ENCODE measurements at places on chromosomes 7 and 10.

DNA sequence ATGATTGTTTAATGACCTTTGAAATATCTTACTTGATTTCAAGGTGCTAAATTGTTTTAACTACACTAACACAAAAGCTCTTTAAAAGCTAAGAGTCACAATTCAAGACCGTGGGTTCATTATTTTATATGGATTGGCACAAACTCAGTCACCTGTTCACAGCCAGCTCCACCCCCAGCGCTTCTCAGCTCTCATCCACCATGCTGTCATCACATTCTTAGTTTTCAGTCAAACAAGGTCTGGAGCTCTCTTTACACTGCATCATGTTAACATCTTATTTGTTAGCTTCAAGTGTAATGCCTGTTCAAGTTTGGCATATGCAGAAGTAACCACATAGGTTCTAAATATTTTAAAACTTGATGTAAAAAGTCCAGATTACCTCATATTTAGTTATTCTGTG lies 180.9 kb upstream of the LRRTM3 start:
- no peak for DNase-seq

DNA sequence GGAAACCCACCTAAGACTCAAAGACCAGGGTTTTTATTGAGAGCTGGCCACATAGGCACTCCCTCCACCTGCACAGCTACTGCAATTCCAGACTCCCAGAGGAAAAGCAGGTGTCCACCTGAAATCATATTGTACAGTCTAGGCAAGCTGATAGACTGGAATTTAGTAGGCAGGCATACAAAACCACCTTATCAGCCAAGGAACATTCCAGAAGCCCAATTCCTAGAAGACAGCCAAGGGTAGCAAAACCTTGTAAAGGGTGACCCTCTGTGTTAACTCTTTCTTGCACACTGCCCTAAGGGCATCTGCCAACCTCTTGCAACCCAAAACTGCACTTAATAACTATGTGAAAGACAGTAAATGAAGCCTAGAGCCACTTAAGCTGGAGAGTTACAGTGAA lies 5.3 kb downstream of the TMEM176A start:
- no peak for DNase-seq

DNA sequence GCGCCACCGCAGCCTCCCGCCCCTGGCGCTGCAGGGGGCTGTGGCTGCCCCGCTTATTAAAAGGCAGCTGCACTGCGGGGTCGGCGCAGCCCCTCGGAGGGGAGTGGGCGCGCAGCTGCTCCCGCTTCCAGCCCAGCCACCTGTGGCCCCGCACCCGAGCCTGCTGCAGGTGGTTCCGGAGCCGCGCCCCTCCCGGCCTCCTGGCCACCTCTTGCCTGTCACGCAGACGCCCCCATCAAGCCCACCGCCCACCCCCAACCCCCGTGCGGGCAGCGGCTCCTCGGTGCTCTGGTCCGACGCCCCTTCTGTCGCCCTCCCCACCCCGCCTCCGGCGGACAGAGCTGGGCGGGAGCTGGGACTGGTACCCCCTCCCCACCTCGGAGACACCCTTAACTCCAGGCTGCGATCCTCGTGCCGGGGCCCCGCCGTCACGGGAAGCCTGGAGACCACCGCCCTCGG lies 549 bp downstream of the CALY start:
- no peak for DNase-seq

DNA sequence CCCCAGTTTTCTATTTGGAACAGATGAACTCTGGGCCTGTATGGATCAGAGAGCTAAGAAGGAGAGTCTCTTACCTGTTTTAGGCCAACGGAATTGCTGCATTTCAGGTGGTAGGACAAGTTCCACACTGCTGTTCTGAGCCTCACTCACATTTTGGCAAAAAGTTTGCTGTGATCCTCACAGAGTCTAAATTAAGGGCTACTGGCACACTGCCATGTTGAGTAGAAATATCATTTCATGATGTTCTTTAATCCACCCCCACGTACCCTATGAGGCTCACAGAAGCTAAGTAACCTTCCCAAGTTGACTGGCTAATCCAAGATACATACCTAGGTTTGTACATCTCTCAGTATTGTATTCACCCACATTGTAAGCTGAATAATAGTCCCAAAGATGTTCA lies 447.2 kb downstream of the INHBA start:
- DNase-seq, result no peak

DNA sequence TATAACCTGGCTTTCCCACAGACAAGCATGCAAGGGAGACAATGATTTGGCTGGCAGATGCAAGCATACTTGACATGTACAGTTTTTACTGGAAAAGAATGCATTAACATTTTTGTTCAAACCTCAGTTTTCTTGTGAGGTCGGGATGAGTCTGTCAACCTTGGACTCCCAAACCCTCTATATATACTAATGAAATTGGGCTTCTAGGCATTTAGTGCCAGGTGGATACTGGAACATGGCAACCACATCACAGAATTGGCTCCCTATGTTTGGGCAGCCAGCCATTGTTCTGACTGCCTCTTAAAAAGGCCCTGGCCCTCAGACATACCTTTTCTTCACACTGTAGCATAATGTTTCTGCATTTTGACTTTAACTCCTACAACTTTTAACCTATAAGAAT lies 39.1 kb downstream of the CDK6 start:
- no peak for DNase-seq
